Panc1 (cell line): ENCODE measurements at places on chromosomes 7 and 10. TPM values are rescaled to one million over a fixed set of nuclear protein-coding genes. Genes with fewer than 3 reads are reported as not detected.

DNA sequence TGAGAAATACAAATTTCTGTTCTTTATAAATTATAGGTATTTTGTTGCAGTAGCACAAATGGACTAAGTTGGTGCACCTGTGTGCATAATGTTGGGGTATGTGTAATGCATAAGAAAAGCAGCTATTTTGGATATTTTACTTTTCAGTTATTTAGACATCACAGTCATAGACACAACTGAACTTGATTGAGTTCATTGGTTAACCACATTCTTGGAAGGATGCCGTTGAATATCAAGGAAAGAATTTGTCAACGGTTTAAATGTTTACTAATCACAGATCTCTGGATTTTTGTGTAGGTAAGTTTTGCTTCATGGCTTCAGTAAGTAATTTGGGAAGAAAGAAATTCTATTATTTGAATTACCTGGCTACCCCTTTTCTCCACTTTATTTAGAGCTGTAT is 4.1 kb downstream of the OTUD1 start:
- peaks cover 9% of the 10 kb centered on the region; the same call in 1 of the 2 replicates for H3K4me1 ChIP-seq
- H3K27me3 ChIP-seq, result no peaks in the 10 kb centered on the region
- no peak overlapping the region for H3K4me3 ChIP-seq
- no peaks in the 10 kb centered on the region for H3K36me3 ChIP-seq

GRCh38 chr7:40757109-40757508 is 622.3 kb downstream of the SUGCT start:
- DNase-seq, result no peak
- no peaks in the 10 kb centered on the region for H3K27me3 ChIP-seq
- H3K4me3 ChIP-seq, result no peak overlapping the region
- no peaks in the 10 kb centered on the region for H3K36me3 ChIP-seq

- H3K36me3 ChIP-seq, result no peaks in the 10 kb centered on the region
- no peak overlapping the region for H3K27ac ChIP-seq
- no peaks in the 10 kb centered on the region for H3K27me3 ChIP-seq
- DNase-seq, result no peak
- no peaks in the 10 kb centered on the region for H3K4me1 ChIP-seq
Observed at GRCh38 chr7:48681006-48681405, 243.3 kb upstream of the CDC14C start.

DNA sequence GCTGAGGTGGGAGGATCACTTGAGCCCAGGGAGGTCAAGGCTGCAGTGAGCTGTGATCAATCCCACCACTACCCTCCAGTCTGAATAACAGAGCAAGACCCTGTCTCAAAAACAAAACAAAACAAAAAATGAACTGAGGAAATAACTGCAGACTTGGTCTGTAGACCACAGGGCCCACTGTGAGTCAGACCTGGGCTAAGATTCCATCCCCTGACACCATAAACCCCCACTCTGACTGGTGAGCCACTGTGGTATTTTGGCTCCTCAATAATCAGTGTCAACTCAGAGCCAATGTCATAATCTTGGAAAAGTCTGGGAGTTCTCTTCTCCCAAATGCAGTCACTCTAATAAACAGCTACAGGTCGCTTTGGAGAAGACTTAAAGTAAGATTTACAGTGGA is 24.0 kb upstream of the ERCC6 start:
- peaks cover 20% of the 10 kb centered on the region for H3K27me3 ChIP-seq
- H3K36me3 ChIP-seq, result no peaks in the 10 kb centered on the region
- no peak for DNase-seq
- H3K4me3 ChIP-seq, result no peak overlapping the region
- H3K27ac ChIP-seq, result no peak overlapping the region

- no peak overlapping the region for H3K27ac ChIP-seq
- no peaks in the 10 kb centered on the region for H3K36me3 ChIP-seq
- H3K4me3 ChIP-seq, result no peak overlapping the region
- peaks cover 6% of the 10 kb centered on the region; the same call in 1 of the 2 replicates for H3K27me3 ChIP-seq
- H3K4me1 ChIP-seq, result no peaks in the 10 kb centered on the region
Observed at GRCh38 chr7:43193893-43194292, 81.4 kb downstream of the HECW1 start.

DNA sequence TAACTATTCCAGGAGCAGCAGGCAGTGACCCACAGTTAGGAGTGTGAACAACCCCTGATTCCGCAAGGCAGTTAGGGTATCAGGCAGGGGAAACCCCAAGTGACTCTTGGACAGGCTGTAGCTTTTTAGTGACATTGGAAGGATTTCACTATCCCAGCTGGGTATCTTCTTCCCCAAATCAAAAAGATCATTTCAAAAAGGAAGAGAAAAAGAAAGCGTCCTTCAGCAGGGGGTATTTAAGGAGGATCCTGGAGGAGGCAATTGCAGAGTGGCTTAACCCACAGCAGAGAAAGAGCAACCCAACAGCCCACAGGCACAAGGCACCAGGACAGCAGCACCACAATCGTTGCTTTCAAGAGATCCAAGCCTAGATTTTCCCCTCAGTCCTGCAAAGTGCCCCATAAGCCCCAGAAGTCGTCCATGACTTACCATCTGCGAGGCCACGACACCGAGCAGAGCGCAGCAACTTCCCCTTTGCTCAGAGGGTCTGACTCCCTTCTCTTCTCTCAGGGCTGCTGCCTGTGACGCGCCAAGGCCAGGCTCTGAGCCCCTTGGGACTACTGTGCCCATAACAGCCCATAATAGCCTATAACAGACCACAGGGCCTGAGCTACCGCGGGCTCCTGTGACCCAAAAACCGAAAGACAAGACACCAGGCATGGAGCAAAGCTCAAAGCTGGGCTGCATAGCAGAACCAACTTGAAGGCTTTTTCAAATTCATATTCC is 19.8 kb downstream of the PIK3AP1 start:
- H3K27ac ChIP-seq, result no peak overlapping the region
- no peaks in the 10 kb centered on the region for H3K4me1 ChIP-seq
- H3K27me3 ChIP-seq, result no peaks in the 10 kb centered on the region
- H3K4me3 ChIP-seq, result no peak overlapping the region
- H3K36me3 ChIP-seq, result no peaks in the 10 kb centered on the region
- no peak for DNase-seq

DNA sequence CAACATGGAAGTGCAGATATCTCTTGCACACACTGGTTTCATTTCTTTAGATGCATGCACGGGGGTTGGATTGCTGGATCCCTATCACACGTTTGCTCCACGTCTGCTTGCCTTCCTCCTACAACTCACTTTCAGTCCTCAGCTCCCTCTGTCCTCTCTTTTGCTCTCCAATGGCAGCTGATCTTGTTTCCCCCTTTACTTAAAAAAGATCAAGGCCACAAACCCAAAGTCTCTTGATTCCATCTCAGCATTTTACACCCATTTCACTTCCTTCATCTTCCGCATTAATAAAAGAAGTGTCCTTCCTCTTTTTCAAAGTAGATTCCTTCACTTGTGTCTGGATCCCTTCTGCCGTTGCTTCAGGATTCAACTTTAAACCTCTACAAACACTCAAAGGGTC is 245.2 kb downstream of the DOCK4 start:
- no peaks in the 10 kb centered on the region for H3K36me3 ChIP-seq
- no peak overlapping the region for H3K4me3 ChIP-seq
- no peak for DNase-seq
- no peaks in the 10 kb centered on the region for H3K4me1 ChIP-seq

- no peaks in the 10 kb centered on the region for H3K4me1 ChIP-seq
- H3K4me3 ChIP-seq, result no peak overlapping the region
- H3K36me3 ChIP-seq, result no peaks in the 10 kb centered on the region
- peaks cover 11% of the 10 kb centered on the region; the same call in 1 of the 2 replicates for H3K27me3 ChIP-seq
- H3K27ac ChIP-seq, result no peak overlapping the region
- no peak for DNase-seq
Observed at GRCh38 chr7:153087498-153087897, 327.9 kb downstream of the ACTR3B start.

DNA sequence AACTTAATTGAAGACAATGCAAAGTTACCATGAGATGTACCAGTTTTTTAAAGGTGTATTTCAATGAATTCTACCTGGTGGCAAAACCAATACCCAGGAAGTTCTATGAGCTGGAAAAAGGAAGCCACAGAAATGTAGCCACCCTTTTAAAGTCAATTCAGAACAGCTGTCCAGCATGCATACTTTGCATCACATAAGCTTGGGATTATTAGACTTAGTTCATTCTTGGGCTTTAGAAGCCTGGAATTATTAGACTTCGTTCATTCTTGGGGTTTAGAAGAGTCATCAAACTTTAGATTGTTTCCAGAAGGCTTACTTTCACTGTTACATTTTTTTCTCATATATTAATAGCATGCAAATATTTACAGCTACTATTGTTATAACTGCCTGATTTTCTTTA is 20.9 kb downstream of the SLC25A13 start:
- H3K4me3 ChIP-seq, result no peak overlapping the region
- no peaks in the 10 kb centered on the region for H3K4me1 ChIP-seq
- no peak for DNase-seq
- no peaks in the 10 kb centered on the region for H3K36me3 ChIP-seq

GRCh38 chr10:16686054-16686902 is 130.9 kb downstream of the RSU1 start:
- H3K27me3 ChIP-seq, result no peaks in the 10 kb centered on the region
- H3K4me3 ChIP-seq, result no peak overlapping the region
- H3K4me1 ChIP-seq, result no peaks in the 10 kb centered on the region; the same call in 1 of the 2 replicates
- no peak overlapping the region for H3K27ac ChIP-seq

DNA sequence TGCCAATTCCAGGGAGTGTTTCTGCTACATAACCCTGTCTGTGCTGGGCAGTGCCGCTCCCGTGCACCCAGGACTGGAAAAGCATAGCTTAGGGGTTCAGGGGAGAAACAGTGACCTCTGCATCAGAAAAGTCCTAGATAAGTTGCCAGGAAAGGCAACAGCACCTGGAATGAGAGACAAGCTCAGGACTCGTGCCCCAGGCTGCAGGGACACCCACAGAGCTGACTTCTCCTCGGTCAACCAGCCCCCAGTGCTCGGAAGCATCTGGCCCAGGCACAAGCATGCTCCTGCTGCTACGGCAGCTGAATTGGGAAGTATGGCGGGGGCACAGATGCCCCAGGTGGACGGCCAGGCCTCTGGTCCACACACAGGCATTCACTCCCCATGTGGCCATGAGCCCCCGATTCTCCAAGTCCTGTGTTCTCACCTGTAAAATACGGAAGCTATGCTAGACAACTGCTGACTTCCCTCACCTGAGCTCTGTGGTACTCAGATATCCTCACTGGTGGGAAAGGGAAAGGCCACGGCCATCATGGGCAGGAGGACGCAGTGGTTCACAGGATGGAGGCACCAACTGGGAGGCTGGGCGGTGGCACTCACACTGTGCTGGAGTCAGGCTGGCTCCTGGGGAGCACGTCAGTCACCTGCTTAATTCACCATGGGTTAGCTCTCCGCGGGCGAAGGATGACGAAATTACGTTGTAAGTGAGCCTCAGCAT is 220.5 kb downstream of the PTPRN2 start:
- no peaks in the 10 kb centered on the region; the same call in 1 of the 2 replicates for H3K4me1 ChIP-seq
- H3K4me3 ChIP-seq, result no peak overlapping the region
- peaks cover 3% of the 10 kb centered on the region; the same call in 1 of the 2 replicates for H3K27me3 ChIP-seq
- H3K36me3 ChIP-seq, result no peaks in the 10 kb centered on the region
- no peak overlapping the region for H3K27ac ChIP-seq

GRCh38 chr7:103637094-103637493 is 191.1 kb upstream of the SLC26A5 start:
- H3K36me3 ChIP-seq, result no peaks in the 10 kb centered on the region
- no peak overlapping the region for H3K4me3 ChIP-seq
- DNase-seq, result no peak
- no peaks in the 10 kb centered on the region; the same call in 1 of the 2 replicates for H3K27me3 ChIP-seq

- no peak overlapping the region for H3K27ac ChIP-seq
- no peak for DNase-seq
- no peak overlapping the region for H3K4me3 ChIP-seq
- H3K4me1 ChIP-seq, result 0 out of 2 replicates have a peak, but pooled peaks cover 11% of the 10 kb centered on the region
Observed at GRCh38 chr10:114070710-114071109, 27.0 kb downstream of the ADRB1 start.

SAMD9L gene
- 1.3 TPM for total RNA-seq

TRPV5 gene
- total RNA-seq, result not detected

ATOH7 gene
- 0.28 TPM for total RNA-seq

FAM237B gene
- not detected for total RNA-seq
